ENCODE measurements at places on chromosomes 13 and 19.

- no peak for DNase-seq
These were observed 13.1 kb downstream of the ERFL start for GRCh38 chr19:41915021-41915775.

- DNase-seq: no peak
These were observed 123.8 kb downstream of the SIPA1L3 start for GRCh38 chr19:38030686-38031422.

GRCh38 chr13:36124236-36124822 is 6.9 kb downstream of the DCLK1 start:
- no peak for DNase-seq

GRCh38 chr19:49489601-49490167 is 2.3 kb downstream of the RPL13A start:
- DNase-seq: no peak

GRCh38 chr13:72805676-72806346 is 23.9 kb downstream of the PIBF1 start:
- DNase-seq: no peak
